Globus pallidus (tissue), 1 donor: ENCODE measurements at places on chromosomes 13 and 19.

GRCh38 chr13:40585911-40586471 lies 80.5 kb downstream of the FOXO1 start:
- no peak for DNase-seq

- DNase-seq = no peak
Measured at GRCh38 chr19:45554481-45554880, 30.1 kb downstream of the OPA3 start.

DNA sequence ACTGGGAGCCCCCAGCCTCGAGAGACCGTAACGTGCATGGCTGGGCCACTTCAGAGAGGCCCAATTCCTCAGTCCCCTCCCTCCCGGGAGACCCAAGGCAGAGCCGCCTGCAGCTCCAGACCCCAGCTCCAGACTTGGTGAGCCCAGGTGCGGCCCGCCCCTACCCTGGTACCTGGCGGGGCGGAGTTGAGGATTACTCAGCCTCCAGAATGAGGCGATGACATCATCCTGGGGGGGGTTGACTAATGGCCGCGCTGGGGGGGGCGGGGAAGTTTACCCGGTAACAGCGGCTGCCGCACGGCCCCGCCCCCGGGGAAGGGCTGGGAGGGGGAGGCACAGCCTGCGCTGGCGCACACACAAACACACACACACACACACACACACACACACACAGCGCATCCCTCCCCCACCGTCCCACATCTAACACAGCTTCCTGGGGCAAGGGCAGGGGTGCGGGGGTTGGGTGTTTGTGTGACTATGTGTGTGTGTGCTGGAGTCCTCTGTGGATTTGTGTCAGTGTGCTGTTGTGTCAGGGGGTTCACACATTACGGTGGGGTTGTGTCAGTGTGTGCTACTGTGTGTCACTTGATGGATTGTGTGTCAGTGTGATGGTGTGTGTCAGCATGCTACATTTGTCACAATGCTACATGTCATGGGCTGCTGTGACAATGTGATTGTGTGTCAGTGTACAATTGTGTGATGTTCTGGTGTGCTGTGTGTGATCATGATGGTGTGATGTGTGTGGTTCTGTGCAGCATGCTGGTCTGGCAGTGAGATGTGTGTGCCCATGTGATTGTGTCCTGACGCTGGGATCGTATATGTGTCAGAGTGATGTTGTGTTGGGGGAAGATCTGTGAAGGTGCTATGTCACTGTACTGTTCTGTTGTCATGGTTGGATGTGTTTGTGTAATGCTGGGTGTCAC lies 10.3 kb upstream of the BBC3 start:
- DNase-seq = no peak

- DNase-seq = peak; percentile 99
Measured at GRCh38 chr19:10227026-10227971, 3.8 kb downstream of the S1PR2 start.

DNA sequence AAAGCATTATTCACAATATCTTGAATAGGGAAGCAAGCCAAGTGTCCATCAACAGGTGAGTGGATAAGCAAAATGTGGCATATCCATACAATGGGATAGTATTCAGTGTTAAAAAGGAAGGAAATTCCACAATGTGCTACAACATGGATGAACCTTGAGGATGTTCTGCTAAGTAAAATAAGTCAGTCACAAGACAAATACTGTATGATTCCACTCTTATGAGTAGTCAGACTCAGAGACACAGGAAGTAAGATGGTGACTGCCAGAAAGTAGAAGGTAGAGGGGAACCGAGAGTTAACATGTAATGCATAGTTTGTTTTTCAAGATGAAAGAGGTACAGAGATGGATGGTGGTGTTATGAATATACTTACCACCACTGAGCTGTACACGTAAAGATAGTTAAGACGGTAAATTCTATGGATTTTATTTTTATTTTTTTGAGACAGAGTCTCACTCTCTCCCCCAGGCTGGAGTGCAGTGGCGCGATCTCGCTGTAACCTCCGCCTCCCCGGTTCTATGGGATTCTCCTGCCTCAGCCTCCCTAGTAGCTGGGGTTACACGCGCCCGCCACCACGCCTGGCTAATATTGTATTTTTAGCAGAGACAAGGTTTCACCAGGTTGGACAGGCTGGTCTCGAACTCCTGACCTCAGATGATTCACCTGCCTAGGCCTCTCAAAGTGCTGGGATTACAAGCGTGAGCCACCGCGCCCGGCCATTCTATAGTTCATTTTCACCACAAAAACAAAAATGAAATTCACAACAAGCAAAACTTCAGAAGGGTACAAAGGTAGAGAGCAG lies 1.0 kb upstream of the CHAMP1 start:
- DNase-seq = no peak

GRCh38 chr19:38778733-38779132 lies 5.4 kb upstream of the LGALS7 start:
- DNase-seq = no peak

GRCh38 chr13:20217168-20217567 lies 15.0 kb downstream of the GJB6 start:
- no peak for DNase-seq

GRCh38 chr13:78465250-78465649 lies 138.1 kb downstream of the POU4F1 start:
- DNase-seq = no peak

DNA sequence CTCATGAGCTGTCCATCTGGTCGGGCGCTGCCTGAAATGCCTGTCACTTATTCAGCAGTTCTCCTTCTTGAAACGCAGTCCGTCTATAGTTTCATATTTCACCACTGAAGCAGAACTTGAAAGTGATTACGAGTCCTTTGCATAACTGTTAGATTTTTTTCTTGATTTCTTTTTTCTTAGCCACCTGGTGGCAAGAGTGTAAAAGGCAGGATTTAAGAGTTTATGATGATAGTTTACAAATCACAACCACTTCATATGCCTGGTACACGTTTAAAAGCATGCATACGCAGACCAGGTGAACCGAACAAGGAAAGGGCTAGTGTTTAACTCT lies 45.8 kb downstream of the GGACT start:
- DNase-seq = no peak

DNA sequence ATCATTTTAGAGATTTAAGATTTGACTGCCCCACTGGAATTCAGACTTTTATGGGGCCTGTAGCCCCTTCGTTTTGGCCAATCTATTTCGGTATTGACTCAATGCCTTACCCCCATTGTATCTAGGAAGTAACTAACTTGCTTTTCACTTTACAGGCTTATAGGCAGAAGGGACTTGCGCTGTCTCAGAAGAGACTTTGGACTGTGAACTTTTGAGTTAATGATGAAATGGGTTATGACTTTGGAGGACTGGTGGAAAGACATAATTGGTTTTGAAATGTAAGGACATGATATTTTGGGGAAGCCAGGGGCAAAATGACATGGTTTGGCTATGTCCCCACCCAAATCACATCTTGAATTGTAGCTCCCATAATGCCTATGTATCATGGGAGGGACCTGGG lies 463.0 kb upstream of the KLHL1 start:
- no peak for DNase-seq

- no peak for DNase-seq
Measured at GRCh38 chr13:41649659-41650058, 192.3 kb downstream of the RGCC start.

- DNase-seq = no peak
Measured at GRCh38 chr19:47446534-47447469, 24.9 kb downstream of the SLC8A2 start.

DNA sequence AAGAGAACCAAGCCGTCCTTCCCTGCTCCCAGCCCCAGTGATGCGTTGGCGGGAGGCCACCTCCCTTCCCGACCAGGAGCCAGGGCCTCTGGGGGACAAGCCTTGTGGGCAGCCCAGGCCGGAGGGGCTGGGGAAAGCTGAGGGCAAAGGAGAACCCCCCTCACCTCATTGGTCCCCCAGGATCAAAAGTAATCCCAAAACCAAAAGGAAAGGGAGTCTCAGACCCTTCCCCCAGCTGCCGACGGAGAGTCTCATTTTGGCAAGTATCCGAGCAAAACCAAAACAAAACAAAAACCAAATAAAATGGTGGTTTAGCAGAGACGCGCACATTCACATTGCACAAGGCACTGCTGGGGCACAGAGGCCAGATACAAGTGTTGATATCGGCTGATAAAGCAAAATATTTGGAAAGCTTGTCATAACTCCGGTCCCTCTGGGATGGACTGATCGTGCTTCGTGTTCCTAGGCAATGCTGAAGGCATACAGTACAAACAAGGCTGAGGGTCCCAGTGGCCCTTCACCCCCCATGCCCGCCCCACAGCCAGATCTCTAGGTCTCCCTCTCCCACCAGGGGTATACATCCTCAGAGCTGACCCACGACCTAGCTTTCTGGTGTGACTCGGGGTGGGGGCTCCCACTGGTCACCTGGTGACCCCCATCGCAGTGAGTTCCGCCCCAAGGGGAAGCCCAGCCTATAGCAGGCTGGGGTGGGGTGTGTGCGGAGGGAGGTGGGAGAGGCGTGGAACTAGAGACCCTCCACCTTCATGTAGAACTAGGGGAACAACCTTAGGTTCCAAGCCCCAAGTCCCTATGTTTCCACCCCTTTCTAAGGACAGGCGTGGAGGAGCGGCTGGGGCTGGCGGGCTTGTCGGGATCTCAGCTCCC lies 2.1 kb downstream of the CEBPA start:
- no peak for DNase-seq

- no peak for DNase-seq
Measured at GRCh38 chr13:87889254-87889653, 218.1 kb downstream of the SLITRK5 start.

- DNase-seq = no peak
Measured at GRCh38 chr19:53981376-53981951, 10.0 kb upstream of the CACNG6 start.

- DNase-seq = no peak
Measured at GRCh38 chr13:100356426-100356825, 232.2 kb downstream of the GGACT start.

DNA sequence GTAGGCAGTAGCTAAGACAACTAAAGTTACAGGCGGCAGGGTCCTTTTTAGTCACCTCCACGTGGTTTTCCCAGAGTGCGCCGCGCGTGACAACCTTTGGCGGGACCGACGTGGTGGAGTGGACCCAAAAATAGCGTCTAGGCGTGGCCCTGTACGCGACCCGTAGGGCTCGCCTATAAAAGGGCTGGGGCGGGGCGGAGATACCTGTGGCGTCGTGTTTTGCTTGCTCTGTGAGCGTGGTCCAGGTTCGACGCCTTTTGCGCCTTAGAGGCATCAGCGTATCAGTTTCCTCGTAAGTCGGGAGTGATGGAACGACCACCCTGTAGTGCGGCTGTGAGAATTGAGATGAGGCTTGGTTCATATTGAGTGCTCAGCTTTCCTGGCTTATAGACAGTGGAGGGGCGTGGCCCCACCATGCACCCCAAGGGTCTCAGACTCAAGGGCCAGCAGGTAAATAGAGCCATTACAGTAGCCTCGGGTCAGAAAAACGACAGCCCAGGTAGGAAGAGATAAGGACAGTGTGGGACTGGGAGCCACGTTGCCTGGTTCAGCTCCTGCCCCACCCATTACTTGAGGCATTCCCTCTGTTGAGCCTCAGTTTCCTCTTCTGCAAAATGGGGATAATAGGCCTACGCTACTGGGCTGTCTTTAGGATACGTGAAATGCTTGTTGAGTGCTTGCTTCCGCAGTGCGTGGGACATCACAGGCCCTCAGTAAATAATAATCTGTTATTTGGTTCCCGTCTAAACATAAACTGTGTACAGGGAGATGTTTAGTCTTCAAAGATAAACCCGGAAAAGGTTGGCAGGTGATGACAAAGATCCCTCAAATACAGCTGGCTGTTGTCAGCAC lies 693 bp upstream of the TMED1 start:
- DNase-seq = no peak

DNA sequence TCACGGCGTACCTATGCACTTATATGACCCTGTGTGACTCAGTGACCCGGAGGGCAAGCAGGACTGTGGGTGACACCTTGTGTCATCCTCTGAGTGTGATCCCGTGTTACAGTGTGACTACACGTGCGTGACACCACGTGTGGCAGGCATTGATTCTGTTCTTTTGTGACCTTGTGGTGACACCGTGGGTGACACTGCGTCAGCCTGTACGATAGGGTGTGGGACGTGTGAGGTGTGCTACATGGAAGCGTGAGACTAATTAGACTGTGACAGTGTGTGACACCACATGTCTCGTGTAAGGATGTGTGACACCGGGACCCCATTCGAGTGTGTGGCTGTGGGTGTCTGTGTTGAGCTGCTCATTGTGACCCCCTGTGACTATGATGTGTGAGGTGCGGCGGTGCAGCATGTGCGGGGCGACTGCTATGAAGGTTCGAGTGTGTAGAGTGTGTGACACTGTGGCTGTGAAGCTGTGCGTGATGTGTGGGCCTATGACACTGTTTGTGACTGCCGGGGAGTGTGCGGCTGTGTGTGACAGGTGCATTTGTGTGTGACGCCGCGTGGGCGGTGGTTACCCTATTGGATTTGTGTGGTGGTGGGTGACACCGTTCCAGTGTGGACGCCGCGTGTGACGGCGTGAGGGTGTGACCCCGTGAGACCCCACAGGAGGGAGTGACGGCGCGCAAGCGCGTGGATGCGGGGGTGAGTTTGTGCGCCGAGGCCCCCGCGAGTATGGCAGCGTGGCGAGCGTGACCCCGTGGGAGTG lies 399 bp upstream of the SPTBN4 start:
- no peak for DNase-seq

DNA sequence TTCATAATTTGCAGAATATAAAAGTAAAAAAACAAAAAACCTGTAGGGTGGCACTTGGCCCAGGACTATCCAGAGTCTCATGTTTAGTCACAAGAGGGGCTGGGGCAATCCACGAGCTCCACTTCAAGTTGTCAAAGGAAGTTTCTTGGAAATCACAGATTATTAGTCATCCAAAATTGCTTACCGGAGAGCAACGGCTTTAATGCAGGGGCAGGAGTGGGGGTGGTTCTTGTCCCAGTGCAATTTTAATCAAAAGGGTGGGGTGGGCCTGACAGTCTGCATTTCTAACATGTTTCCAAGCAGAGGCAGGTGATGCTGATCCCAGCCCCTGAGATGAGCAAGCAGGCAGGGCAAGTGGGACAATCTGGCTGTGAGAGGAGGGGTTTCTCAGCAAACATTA lies 233.9 kb downstream of the ABCC4 start:
- DNase-seq = no peak

DNA sequence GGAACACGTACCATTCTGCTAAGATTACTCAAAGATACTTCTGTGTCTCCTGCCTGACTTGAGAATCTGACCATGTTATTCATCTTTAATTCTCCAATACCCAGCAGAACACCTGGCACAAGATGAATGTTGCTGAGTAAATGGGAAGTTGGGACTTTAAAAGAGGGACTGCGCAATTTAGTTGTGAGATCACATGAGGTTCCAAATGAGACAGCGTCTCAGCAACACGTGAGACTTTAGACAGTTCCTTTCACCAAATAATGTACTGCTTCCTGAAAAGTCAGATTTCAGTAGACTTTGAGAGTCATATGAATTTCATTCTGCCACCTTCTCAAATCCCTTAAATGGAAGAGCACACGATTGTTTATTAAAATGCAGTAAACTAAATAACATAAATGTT lies 36.7 kb downstream of the DOCK9 start:
- DNase-seq = no peak
